Daoy (cell line): ENCODE measurements at places on chromosomes 3 and 15. TPM values are rescaled to one million over a fixed set of nuclear protein-coding genes. Genes with fewer than 3 reads are reported as not detected.

DNA sequence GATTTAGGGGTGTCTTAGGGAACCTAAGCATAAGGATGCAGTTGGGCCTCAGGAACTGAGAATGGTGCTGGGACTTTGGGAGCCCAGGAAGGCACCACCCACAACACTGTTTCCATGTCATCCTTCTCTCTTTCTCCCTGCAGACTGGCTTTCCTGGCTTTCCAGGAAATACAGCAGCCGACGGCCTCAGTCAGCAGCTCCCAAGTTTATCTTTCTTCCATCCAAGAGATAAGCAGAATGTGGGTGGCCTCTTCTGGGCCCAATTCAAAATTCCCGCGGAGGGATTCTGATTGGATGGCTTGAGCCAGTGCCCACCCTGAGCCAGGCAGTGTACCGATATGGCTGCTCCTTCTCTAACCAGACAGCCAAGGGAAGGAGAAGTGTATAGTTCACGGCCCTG lies 4.5 kb upstream of the CLN6 start:
- no peak for DNase-seq

- DNase-seq: peak; percentile 26
Measured at GRCh38 chr3:56928379-56929068, 126.8 kb upstream of the ARHGEF3 start.

The ALDH1A2 gene
- not detected in 2 replicates for total RNA-seq

The VEPH1 gene
- 74.1 and 87.1 TPM in 2 replicates for total RNA-seq
